ENCODE measurements at places on chromosomes 1 and 21.

DNA sequence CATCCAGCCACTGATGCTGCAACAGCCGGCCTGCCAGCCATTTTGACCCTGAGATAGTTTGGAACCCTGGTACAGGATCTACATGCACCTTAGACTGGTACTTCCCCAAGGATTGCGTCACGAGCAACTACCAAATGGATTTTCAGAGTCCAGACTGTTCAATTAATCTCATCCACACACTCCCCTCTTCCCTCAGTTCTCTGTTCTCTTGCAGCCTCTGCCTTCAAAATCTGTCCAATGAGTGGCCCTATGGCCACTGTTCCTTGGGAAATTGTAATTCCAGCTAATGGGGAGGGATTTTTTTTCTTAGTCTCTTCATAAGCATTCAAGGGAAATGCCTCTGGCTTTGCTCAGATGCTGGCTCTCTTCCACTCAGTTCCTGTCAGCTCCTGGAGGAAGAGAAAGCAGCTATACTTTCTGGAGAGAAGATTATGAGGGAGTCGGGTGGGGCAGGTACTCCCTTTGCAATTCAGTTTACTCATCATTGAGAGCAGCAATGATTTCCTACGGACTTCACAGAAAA, 19.8 kb upstream of the UAP1 start:
- DNase-seq = no peak

DNA sequence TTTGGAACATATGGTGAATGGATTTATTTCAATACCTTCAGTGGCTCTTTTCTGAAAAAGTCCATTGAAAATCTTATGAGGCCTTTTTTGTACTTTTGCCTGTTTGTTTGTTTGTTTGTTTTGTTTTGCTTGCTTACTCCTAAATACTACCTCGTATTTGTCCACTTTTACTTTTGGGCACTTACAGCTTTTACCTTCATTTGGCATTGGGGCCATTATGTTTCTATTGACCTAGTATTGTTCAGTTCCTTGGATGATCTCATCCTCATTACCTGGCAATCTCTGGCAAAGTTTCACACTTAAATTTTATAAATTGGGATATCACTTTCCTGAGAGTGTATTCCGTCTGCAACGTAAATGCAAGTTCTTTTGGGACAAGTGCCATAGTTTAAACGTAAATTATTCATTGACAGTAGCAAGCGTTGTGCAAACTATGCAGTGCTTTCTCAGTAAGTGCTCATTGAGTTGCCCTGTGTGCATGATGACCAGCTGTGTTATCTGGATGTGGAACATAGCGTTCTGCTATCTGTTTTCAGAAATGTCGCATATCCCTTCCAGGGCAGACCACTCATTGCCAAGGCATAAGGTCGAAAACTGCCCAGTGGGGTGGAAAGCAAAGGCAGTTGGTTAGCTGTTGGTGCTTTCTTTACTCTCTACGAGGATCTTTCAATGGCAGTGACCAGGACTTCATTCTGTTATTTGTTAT, 51.1 kb downstream of the LRRC8D start:
- no peak for DNase-seq

DNA sequence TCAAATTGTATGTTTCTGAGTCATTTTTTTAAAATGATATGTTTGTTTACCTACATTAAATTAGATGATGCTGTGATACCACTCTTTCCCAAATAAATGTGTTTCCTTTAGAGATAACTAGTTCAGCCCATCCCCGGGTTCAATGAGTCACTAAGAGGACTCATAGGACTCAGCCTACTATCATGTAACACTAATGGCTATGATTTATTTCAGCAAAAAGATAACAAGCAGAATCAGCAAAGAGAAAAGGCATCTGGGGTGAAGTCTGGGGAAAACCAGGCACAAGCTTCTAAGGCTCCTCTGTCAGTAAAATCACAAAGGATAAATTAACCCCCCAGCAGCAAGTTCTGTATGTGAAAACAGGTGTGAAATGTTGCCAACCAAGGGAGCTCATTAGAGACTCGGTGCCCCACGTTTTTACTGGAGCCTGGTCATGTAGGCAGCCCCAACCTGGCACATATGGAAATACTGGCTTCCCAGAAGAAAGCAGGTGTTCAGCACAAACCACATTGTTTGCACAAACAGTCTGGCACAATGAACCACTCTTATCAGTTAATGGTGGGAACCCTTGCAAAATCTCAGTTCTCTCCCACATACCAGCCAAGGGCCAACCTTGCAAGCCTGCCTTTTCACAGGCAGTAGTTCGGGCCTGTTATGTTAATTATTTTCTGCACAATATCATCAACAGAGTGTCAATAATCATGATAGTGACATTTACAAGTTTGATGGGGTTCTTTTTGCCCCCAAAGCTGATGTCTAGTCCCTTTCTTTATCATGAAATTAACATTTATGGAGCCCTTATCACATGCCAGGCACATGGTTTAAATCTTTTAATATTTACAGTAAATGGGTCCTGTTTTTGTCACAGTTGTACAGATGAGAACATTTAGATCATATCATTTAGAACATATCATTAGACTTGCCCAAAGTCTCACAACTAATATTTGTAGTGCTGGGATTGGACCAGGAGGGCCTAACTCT, 23.1 kb upstream of the CNN3 start:
- peak; percentile 60 for DNase-seq

- DNase-seq = peak; percentile 56
Observed at GRCh38 chr1:154943649-154944400, 7.3 kb upstream of the PMVK start.

GRCh38 chr1:19835578-19835977, 20.5 kb upstream of the RNF186 start:
- DNase-seq = no peak

GRCh38 chr1:4212796-4213195, 312.7 kb upstream of the C1orf174 start:
- no peak for DNase-seq

GRCh38 chr1:15849775-15850324, 2.3 kb downstream of the SPEN start:
- DNase-seq = peak; percentile 83

GRCh38 chr21:16125274-16125673, 395.5 kb downstream of the USP25 start:
- DNase-seq = no peak

DNA sequence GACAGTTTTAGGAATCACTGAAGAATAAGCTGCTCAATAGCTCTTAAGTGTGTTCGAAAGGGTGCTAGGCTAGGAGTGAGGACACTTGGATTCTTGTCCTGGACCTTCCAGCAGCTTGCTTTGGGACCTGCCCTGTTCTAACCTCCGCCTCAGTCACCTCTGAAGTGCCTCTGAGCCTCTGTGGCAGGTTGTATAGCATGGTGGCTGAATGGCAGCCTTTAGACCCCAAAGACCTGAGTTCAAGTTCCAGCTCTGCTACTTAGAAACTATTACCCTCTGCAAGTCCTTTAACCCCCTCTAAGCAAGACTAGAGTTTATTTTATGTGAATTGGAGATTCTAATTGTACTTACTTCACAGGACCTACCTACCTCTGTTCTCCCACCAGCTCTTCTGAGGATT, 81.5 kb downstream of the RRAGC start:
- no peak for DNase-seq

DNA sequence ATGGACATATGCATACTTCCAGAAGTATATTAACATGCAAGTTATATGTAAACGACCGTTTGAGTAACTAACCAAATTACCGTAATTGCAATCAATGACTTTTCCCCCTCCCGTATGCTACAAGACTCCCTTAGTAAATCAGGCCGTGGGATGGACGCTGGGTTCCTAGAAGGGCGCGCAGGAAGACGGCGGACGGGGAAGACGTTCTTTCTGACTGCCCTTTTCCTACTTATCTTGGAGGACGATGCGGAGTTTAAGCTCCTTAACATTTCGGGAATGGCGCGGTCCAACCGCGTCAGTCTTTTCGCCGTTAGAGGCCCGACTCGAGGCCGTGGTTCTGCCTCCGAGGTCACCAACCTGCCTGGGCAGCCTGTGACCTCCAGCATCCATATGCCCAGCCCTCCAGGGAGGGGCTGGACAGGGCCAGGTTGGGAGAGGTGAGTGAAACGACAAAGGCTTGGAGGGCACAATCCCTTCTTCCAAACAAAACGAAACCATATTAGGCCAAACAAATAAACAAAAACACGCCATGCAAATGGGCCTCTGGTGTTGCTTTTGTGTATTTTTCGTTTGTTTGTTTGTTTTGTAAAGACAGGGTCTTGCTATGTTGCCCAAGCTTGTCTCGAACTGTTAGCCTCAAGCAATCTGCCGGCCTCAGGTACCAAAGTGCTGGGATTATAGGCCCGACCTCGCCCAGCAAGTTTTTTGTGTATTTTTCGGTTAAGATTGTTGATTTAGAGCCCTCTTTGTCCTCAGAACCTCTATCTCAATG, 873 bp upstream of the PI4KB start:
- no peak for DNase-seq

GRCh38 chr1:220917101-220917500, 37.9 kb downstream of the HLX start:
- no peak for DNase-seq

DNA sequence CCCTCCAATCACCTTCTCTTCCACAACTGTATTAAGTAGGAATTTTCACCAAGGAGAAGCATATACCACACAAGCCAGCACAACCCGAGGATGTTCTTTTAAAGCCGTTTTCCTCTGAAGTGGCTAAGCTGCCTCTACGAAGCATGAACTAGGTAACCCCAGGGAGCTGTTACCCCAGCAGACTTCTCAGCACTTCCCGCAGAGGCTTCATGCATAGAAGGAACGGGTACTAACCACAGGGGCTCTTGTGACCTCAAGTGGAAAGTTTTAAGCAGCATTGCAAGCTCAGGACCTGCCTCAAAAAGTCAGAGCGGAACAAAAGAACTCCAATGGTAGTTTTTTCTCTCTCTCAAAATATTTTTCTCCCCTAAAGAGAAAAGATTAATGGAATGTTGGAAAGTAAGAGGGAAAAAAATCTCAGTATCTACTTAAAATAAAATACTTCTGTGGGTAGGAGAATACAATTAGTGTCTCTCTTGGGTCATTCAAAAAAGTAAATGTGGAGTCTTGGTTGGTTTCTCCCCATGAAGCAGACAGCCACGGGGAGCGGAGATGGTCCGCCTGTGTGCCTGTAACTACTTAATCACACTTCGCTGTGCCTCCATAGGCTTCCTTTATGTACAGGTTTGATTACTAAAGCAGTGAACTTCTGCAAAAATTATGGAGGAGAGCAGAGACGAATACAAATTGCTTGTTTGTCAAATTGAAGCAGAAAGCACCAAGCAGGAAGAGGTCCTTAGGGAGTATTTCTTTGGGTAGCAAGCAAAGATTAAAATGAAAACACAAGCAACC, 40.9 kb downstream of the STX6 start:
- DNase-seq = no peak

DNA sequence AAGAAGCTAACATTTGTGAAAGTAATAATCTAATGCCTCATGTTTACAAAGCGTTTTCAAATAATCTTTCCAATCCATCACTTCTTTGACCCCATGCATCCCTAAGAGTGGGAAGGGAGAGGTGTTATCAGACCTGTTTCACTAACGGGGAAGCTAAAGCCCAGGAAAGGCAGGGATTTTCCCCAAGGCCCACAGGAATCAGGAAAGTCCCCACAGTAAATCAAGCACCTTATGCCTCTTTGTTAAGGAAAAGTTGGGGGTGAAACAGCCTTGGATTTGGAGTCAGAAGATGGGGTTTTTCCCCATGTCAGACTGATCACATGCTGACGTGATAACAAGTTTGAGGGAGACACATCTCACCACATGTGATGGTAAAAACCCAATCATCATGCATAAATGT, 20.0 kb upstream of the ANGPTL7 start:
- DNase-seq = no peak

GRCh38 chr1:39969048-39969447, 14.1 kb downstream of the MFSD2A start:
- no peak for DNase-seq

GRCh38 chr1:93827128-93827527, 51.9 kb downstream of the DNTTIP2 start:
- no peak for DNase-seq

GRCh38 chr1:199184180-199184579, 545.3 kb downstream of the PTPRC start:
- DNase-seq = no peak

GRCh38 chr1:183918589-183918988, 113.7 kb downstream of the RGL1 start:
- no peak for DNase-seq

DNA sequence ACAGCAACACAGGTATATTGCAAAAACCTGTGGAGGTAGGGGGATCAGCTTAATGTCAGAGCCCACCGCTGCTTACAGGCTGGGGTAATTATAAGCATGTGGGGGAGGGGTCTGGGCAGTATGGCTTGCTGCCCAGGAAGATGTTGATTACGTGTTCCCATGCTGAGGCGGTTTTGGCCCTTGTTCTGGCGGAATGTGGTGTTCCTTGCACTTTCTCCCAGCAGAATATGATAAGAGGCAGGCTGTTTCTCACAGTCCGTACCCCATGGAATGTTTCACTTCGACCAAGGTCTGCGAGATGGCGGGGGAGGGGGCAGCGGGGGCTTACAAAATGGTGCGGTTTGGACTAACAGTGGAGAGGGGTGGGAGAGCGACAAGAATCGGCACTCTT, 9.8 kb upstream of the HPCAL4 start:
- DNase-seq = no peak

DNA sequence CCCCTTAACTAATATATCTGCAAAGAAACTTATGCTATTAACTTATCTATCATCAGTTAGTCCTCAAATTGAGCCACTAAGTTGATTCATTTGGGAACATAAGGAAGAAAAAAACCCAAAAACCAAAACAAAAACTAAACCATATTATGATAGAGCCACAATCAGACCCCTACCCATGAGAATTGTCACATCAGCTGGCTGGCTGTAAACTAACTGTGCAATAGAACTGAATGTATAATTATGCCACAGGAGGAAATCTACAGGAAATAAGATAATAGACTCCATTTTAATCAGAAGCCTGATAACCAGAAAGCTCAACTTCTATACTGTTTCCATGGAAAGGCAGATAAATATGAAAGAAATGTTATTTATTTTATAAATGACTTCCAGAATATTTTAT, 110.0 kb downstream of the RGL1 start:
- no peak for DNase-seq
